ENCODE measurements at places on chromosomes 12 and 14. TPM values are rescaled to one million over a fixed set of nuclear protein-coding genes. Genes with fewer than 3 reads are reported as not detected.

The SMIM41 gene
- total RNA-seq: not detected

The KRT80 gene
- 39.5 TPM for total RNA-seq

The ZNF641 gene
- 14.3 TPM for total RNA-seq

The LARP4 gene
- 55.7 TPM for total RNA-seq

The CYP46A1 gene
- total RNA-seq: 2.0 TPM

The COCH gene
- total RNA-seq: 7.9 TPM

The LRP10 gene
- 22.9 TPM for total RNA-seq

The SCARB1 gene
- 14.1 TPM for total RNA-seq

The FOXN4 gene
- 0.10 TPM for total RNA-seq

The EPYC gene
- total RNA-seq: 0.20 TPM

The IL31 gene
- total RNA-seq: not detected

The GSKIP gene
- 25.1 TPM for total RNA-seq

The TEAD4 gene
- 5.2 TPM for total RNA-seq

The ATL1 gene
- 11.9 TPM for total RNA-seq

The CLEC9A gene
- total RNA-seq: 0.99 TPM

The CEBPE gene
- 1.5 TPM for total RNA-seq

The RD3L gene
- total RNA-seq: not detected

The AKAP5 gene
- total RNA-seq: 1.3 TPM

The TCTN1 gene
- total RNA-seq: 22.1 TPM

The INHBC gene
- not detected for total RNA-seq

The TPH2 gene
- not detected for total RNA-seq

The DPF3 gene
- total RNA-seq: 0.89 TPM

The HSPA2 gene
- 19.7 TPM for total RNA-seq

The REP15 gene
- total RNA-seq: 0.79 TPM

The NANOG gene
- not detected for total RNA-seq

The MUCL1 gene
- total RNA-seq: 90.0 TPM

The PTGER2 gene
- 2.2 TPM for total RNA-seq

The C12orf42 gene
- 0.30 TPM for total RNA-seq

The CCDC38 gene
- not detected for total RNA-seq

The TCL1B gene
- not detected for total RNA-seq

The POLE2 gene
- total RNA-seq: 13.4 TPM

The GLT8D2 gene
- total RNA-seq: 36.5 TPM

Data from skin of body (tissue), 3 donors.